ENCODE measurements at places on chromosomes 3 and 15. TPM values are rescaled to one million over a fixed set of nuclear protein-coding genes. Genes with fewer than 3 reads are reported as not detected.

DNA sequence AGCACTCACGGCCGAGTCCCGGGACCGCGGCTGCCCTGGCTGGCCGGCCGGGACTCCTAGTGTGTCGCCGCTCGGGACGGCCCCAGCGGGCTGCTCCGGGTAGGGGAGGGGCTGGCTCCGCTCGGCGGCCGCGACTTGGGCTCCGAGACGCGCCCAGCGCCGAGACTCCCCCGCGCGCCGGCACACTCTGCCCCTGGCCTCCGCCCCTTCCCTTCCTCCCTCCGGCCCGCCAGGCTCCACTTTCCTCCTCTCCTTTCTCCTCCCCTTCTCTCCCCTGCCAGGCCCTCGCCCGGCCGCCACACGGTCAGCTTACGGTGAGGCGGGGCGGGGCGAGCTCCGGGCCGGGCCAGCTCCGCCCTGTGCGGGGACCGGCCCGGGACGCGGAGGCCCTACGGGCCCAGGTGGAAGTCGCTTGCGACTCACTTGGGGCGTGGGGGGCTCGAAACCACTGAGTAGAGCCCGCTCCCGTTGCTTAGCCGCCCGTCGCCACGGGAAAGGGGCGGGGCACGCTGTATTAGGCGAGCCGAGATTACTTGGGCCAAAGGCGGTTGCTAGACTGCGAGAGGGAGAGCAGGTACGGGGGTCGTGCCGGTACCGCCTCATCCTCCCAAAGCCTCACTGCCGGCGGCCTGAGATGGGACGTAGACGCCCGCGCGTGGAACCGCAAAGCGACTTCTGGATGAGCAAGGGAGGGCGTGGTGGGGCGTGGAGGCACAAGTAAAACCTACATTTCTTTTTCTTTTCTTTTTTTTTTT lies at the start of gene ITGB5:
Gene ITGB5, minus strand, starts transcription at position 189 of the 755 bp plus-strand sequence. CDS start 365 bp downstream, outside the sequence.
- DNase-seq = no peak

DNA sequence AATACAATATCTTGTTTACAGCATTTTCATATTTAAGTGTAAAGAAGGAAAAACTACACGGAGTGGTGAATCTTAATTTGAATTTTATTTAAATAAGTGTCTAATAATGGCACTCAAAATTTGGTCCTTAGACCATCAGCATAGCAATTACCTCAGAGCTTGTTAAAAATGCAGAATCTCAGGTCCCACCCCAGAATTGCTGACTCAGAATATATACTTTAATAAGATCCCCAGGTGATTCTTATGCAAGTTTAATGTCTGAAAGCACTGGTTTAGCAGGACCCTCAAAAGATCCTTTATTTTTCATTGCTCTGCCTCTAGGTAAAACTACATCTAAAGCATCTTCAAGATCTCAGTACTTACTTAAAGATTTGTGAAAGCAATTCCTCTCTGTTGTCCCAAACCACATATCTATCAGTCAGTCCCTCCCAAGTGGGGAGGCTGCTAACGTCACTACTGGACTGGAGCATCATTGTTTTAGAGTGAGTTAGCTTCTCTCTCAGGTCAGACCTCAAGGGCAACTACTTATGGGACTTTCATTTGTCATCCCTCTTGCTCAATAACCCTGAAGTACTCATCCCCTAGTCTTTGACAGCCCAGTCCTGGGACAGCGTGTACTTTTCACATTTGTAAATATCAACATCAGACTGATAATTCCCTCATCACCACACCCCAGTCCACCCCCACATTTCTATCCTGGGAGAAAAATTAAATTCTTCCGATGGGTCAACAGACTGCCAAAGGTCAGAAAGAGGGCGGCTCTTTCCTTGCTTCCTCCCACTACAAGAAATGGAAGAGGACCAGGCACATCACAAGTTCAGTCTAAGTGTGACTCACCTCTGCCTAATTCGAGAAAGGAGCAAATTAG lies 76.7 kb downstream of the CBLB start:
- DNase-seq = no peak

GRCh38 chr15:93882141-93882540 lies 349.2 kb upstream of the MCTP2 start:
- no peak for DNase-seq

- no peak for DNase-seq
These were observed 74.0 kb downstream of the SATB1 start for GRCh38 chr3:18351069-18351628.

DNA sequence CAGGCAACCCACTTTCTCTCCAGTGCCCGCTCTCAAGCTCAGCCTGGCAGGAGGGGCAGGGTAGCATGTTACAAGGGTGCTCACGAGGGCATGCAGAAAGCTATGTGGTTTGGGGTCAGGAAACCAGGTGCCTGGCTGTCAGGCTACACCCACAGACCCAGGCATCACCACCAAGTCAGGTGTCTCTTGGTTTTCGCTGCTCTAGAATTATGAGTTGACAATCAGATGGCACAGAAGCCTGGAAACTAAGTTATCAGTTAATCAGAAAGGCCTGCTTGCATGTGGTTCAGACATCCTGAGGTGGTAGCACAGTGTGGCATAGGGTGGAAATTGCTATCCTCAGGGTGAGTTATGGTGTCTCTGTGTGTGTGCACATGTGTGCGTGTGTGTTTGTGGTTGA lies 16.2 kb upstream of the CCR9 start:
- no peak for DNase-seq

- no peak for DNase-seq
These were observed 666 bp downstream of the SNX33 start for GRCh38 chr15:75648156-75649000.

Gene PRKCD
- 3.9 TPM for total RNA-seq

Gene PLOD2
- total RNA-seq = 312 TPM
